ENCODE measurements at places on chromosomes 16 and 17. TPM values are rescaled to one million over a fixed set of nuclear protein-coding genes. Genes with fewer than 3 reads are reported as not detected.

GRCh38 chr16:30028438-30029076 lies 2.5 kb downstream of the TLCD3B start:
- DNase-seq: peak; percentile 61

DNA sequence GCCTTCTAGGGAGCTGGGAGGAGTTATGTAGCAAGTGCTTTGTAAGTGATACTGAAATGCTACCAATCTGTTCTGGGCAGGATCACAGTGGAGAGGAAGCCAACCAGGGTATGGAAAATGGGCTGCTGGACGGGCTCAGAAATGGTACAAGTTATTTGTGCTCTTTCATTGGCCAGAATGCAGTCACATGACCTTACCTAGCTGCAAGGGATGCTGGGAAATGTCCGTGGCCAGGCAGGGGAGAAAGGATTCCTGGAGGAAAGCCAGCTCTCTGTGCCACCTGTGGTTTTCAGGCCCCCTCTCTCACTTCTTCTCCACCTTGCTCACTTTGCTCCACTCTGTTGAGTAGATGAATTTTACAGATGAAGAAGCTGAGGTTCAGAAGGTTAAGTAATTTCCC lies 4.8 kb downstream of the EEF2K start:
- DNase-seq: no peak

- no peak for DNase-seq
Observed at GRCh38 chr16:52785653-52786052, 238.7 kb upstream of the TOX3 start.

DNA sequence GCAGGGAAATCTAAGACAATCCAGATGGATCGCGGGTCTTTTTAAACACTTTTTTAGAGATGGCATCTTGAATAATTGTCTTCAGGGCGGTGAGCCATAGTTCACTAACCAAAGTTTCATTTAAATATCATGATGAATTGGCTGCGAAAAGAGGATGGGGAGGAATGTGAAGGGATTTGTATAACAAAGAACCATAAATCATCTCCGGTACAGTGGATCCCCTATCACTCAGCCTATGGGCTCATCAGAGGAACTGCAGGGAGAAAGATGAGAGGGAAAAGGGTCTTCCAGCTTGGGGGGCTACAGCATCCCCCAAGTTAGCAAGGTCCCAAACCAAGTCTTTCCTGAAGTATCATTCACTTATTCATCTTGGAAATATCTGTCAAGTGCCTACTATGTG lies 16.7 kb upstream of the DDX52 start:
- DNase-seq: no peak

GRCh38 chr16:53666786-53667415 lies 36.8 kb downstream of the RPGRIP1L start:
- no peak for DNase-seq

DNA sequence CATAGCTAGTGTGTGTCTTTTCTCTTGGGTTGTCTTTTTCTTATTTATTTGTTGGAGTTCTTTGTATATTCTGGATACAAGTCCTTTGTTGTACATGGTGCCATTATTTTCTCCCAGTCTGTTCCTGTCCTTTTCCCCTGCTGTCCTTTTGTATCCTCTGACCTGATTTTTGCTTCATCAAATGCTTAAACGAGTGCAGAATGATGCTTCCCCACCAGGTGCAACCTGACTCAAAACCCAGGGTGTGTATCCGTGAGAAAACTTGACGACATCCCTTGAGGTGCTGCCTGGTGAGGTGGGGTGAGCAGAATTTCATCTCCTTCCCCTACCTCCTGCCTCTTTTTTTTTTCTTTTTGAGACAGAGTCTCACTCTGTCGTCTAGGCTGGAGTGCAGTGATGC lies 88.6 kb downstream of the NTN1 start:
- no peak for DNase-seq

DNA sequence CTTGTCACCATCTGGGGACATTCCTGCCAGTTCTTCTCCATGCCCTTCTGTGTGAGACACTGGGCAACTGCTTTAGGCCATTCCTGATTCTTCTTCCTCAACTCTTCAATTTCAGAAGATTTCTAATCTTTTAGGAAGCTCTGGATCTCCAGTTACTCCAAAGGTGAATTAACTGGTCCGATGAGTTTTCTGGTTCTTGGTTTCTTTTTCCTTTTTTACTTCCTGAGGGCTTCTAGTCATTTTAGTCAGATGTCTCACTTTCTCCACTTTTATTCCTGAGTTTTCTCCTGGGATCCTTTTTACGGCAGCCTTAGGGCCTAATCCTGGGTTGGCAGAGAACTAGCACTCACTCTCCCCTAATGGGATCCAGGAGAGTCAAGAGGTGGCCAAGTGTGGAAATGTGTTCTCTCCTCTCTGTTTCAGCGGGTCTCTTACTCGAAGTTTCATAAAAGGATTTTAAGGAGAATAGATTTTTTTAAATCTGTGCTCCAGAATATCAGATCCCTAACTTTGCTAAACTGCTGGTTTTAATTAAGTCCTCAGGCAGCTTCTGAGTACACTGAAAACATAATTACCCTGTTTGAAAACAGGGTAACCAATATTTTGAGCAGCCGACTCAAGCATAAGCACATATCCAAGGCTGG lies 107.6 kb downstream of the RMI2 start:
- DNase-seq: no peak

NOL3 gene
- total RNA-seq: 2.6 TPM

KLHL10 gene
- total RNA-seq: not detected

NLRC3 gene
- 3.2 TPM for total RNA-seq

CTF1 gene
- total RNA-seq: 3.4 TPM

Data from endothelial cell (in vitro differentiated cells).